ELF-1 (cell line): ENCODE measurements at places on chromosomes 3 and 15.

GRCh38 chr15:29938361-29939335, 116.4 kb upstream of the TJP1 start:
- DNase-seq, result peak; percentile 19

GRCh38 chr3:165725296-165725695, 111.9 kb downstream of the BCHE start:
- DNase-seq, result no peak

DNA sequence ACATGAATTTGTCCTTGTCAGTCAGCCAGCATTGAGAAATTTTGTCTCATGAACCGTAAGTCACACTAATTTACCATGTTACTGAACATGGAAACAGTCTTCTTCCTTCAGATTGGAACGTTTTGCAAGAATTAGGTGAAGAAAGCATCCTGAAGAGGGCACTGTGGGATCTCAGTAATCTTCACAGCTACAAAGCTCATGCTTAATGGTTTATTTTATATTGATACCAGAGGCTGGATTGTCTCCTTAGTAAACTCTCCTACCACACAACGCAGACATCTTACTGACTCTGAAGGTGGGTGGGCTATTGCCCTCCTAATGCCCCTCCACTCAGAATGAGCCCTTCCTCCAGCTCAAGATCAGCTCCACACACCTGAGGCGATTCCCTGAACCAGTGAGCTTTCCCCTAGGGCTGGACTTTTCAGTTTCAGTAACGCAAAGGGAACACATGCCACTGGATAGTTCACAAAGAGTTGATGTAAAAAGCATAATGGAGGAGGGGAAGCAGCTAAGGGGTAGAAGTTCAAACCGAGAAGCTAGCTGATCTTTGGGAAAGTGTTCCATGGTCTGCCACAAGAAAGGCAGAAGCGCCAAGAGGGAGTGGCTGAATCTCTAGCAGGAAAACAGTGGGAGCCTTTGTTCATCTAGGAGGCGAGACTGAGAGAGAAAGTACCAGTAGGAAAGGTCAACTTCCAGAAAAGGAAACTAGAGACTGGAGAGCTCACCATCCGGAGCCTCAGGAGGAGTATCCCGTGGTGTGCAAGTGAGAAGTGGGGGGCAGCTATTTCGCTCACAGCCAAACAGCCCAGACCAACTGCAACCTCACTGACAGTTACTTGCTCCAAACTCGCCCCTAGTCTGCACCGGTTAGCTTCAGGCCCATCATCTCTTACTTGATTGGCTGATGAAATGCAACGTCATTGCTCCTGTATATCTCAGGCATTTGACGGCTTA, at the start of gene SLC9C1:
SLC9C1 (minus strand) TSS at position 849 of the 954 bp plus-strand sequence. CDS start 7,425 bp downstream, outside the sequence.
- DNase-seq, result peak; percentile 75

DNA sequence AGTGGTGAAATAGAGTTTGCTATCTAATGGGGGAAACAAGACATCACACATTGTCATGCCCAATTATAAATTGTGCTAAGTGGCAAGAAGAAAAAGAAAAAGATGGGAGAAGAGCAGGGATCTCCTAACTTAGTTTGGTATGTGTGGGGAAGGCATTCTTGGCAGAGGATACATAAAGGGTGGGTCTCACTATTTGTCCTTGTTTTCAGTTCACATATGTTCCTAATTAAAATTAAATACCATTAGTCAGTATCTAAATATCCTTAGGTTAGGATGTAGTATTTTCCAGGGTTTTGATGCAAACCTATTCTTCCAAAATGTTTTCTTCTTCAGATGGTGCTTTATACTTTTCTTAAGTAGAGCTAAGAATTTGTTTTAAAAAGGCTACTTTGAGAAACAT, 173.7 kb downstream of the B3GALNT1 start:
- DNase-seq, result no peak

GRCh38 chr15:36734366-36734765, 154.9 kb downstream of the CDIN1 start:
- DNase-seq, result no peak

DNA sequence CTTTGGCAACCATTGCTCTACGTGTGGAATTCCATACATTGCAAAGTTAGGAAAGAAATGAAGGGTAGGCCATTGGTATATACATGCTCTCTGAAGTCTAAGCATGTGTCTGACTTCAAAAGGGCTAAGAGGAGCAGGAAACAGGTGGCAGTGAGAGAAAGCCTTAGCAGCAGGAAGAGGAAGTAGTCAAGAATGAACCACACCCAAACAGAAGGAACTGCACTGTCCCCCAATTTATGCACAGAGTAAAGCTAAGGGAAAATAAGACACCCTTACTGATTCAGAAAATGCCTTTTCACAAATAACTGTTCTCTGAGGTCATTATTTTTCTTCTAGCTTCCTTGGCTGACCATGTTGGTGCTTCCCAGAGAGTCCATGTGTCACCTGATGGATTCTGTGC, 575.4 kb downstream of the NTRK3 start:
- DNase-seq, result no peak

DNA sequence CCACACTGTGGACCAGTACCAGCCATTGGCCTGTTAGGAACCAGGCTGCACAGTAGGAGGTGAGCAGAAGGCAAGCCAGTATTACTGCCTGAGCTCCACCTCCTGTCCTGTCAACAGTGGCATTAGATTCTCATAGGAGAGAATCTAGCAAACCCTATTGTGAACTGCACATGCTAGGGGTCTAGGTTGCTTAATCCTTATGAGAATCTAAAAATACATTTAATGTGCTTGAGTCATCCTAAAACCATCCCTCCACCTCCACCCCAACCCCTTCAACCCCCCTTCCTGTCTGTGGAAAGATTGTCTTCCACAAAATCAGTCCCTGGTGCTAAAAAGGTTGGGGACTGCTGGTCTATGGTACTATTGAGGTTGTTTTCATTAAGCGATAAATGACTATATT, 49.3 kb upstream of the KCNAB1 start:
- no peak for DNase-seq

DNA sequence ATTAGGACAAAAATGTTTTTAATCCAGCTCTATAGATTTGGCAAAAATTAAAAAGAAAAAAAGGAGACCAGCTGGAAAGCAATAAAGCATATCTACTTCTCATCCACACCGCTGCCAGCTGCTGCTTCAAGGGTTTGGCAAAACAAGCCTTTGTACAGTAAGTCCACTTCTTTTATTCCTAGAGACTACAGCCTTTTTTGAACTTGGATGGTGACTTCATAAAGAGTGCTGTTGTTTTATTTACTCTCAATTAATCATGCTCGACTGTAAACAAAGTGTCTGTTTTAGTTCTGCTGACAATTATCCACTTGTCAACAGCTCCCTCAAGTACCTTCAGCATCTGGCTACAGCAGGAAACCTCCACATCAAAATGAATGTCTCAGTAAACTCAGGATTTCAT, 12.3 kb upstream of the FOXB1 start:
- DNase-seq, result no peak

DNA sequence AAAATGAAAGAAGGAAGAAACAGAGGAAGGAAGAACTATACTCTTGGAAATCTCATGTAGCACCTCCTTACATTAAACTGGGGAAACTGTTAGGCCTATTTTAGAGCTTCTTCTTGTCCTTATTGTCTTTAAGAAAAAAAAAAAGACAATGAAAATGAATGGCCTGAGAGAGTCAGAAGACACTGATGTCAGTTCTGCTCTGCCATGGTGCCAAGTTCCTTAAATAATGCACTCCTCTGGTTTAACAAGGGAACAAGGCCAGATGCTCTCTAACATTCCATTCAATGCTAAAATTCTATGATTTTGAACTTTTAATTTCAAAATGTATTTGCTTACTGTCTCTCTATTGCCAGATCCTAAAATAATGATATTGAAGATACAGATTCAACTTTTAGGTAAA, 4.4 kb upstream of the MBNL1 start:
- DNase-seq, result no peak

DNA sequence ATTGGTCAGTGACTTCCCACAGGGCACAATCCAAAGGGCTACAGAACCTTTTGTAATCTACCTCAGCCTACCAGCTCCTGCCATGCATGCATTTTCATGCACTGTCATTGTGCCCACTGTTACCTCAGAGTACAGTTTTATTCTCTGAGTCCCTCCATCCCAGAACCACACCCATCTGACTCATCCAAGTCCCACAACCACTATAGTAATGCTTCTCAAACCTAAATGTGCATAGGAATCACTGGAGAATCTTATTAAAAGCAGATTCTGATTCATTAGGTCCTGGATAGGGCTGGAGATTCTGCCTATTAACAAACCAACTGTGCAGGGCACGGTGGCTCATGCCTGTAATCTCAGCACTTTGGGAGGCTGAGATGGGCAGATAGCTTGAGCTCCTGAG, 3.7 kb upstream of the B3GALNT1 start:
- DNase-seq, result no peak

- DNase-seq, result no peak
Measured at GRCh38 chr3:194342861-194343560, 8.1 kb downstream of the CPN2 start.

- DNase-seq, result no peak
Measured at GRCh38 chr3:94171954-94172353, 109.1 kb downstream of the NSUN3 start.

- no peak for DNase-seq
Measured at GRCh38 chr3:190696777-190697501, 165.6 kb downstream of the GMNC start.

DNA sequence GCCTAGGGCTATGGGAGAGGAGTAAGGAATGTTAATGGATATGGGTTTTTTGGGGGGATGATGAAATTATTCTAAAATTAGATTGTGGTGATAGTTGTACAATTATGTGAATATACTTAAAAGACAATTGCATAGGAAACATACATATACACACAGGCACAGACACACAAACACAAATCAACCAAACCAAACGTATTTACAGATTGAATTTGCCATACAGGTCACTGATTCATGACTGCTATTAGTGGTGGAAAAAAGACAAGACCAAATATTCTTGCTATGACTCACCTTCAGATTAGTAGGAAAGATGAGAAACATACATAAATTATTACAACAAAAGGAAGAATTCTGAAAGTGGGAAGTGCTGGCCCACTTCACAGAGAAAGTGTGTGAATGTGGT, 85.3 kb downstream of the C3orf38 start:
- no peak for DNase-seq

DNA sequence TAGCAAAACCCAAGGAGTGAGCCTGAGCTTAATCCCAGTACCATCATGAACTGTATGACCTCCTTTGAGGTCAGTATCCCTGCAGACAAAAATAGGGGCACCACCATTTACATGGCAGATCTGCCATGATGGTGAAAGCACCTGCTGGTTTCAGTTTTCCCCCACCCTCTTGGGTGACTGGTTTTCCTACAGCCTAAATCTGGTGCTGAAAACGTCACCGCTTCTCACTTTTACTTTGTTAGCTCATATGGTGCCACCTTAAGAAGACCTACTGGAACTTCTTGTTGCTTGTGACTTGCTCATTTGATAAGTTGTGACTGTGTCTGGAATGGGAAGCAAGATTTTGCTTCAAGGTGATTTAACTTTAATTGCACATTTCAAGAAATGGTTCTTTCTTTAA, 5.1 kb downstream of the PPP1R2 start:
- DNase-seq, result no peak

DNA sequence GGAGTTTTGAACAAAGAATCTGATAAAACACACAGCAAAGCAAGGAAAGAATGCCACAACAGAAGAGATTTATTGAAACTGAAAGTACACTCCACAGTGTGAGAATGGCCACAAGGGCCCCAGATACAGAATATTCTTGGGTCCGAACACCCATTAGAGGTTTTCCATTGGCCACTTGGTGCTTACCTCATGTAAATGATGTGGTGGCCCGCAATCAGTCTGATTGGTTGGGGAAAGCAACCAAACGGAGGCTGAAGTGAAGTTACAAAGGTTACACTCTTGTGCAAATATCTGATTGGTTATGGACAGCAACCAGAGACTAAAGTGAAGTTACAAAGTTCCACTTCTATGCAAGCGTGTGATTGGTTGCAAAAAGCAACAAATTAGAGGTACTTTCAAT, 20.4 kb downstream of the NSUN3 start:
- DNase-seq, result no peak

GRCh38 chr3:83622526-83622925, 1336.3 kb upstream of the CADM2 start:
- DNase-seq, result no peak

DNA sequence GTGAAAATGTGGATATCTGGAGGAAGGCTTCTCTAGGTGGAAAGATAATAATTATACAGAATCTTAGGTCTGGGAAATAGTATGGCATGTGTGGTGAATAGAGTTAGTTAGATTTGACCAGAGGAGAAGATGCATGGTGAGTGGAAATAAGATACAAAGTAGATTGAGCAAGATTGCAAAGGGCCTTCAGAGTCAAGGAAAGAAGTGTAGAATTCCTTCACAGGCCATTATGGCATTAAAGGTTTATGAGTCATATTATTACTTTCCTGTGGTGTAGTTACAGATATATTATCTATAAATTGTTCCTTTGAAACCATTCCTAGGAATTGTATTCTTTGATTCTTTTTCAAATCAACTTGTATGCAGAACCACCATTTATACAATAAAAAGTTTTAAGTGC, 660.3 kb downstream of the SI start:
- no peak for DNase-seq

- peak; percentile 68 for DNase-seq
Measured at GRCh38 chr3:52471371-52472238, 16.2 kb downstream of the NISCH start.

- no peak for DNase-seq
Measured at GRCh38 chr3:187264021-187264420, 27.5 kb downstream of the MASP1 start.

GRCh38 chr15:88648357-88649214, 9.8 kb downstream of the ISG20 start:
- no peak for DNase-seq

DNA sequence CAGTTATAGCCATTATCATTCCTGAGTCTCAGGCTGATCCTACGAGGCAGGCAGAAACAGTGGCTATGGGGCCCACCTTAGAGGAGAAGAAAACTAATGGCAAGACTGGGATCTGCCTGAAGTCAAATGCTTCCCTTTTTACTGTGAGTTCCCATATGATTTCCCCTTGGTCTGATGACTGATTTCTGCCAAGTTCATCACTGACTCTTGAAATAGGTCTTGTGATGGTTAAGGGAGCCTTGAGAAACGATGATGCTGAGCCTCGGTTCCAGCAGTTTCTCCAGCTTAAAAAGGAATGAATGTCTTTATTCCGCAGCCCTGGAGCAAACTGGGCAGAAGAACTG, 29.4 kb upstream of the LDHAL6B start:
- no peak for DNase-seq

- no peak for DNase-seq
Measured at GRCh38 chr3:29890801-29891200, 609.9 kb downstream of the RBMS3 start.

DNA sequence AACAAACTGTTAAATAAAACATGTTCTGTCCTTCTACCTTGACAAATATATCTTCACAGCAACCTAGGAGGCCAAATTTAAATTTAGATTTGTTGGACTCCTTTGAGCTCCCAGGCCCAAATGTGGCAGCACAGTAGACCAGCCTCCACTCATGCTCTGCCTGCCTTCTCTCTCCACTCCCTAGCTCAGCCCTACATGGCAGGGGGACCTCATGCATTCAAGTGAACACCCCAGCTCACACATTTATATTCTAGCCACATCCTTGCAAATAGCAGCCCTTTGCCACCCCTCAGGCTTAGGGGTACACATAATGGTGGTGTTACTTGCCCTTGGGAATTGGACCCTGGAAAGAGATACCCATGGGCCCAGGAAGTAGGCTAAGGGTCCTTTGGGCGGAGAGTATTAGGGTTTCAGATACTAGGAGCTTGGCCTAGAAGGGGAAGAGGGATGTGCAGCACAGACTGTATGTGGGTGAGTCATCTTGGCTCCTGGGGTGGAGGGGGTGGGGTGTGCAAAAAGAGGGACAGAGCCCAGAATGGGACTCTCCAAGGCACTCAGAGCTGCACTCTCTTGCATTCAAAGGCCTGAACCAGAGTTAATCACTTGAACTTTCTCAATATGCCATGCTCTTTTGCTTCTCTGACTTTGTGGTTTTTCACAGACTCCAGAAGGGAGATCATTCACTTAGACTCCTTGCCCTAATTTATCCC, 268.4 kb upstream of the ROPN1 start:
- no peak for DNase-seq
